Activated CD4-positive, alpha-beta T cell treated with anti-CD3 and anti-CD28 coated beads, Interleukin-2, amount 50 U/mL, for 48 hours (primary cell): ENCODE measurements at places on chromosomes 3 and 15.

- DNase-seq: no peak
Measured at GRCh38 chr3:4664412-4664811, 171.3 kb downstream of the ITPR1 start.

GRCh38 chr3:160331127-160331937, 67.7 kb downstream of the IFT80 start:
- no peak for DNase-seq

- DNase-seq: no peak
Measured at GRCh38 chr15:62432702-62433398, 267.8 kb upstream of the C2CD4B start.

- DNase-seq: no peak
Measured at GRCh38 chr3:120420928-120421551, 29.8 kb downstream of the FSTL1 start.

DNA sequence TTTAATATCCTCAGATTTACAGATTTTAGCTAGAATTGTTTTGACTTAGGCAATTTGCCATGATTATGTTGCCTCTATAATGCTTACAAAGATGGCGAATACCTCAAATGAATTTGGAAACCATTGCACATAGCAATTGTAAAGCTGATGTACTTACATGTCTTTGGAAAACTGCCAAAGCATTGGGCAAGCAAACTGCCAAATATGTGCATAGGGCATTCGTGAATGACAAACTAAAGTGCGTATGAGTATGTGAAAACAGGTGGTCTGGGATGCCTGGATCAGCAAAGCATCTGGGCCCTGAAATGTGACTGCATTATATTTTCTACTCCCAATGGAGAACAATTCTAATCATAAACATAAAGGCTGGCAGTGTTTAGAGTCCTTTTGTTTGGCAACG, 445.3 kb upstream of the ROBO1 start:
- DNase-seq: no peak

GRCh38 chr15:71118881-71119632, 3.8 kb downstream of the THSD4 start:
- no peak for DNase-seq

DNA sequence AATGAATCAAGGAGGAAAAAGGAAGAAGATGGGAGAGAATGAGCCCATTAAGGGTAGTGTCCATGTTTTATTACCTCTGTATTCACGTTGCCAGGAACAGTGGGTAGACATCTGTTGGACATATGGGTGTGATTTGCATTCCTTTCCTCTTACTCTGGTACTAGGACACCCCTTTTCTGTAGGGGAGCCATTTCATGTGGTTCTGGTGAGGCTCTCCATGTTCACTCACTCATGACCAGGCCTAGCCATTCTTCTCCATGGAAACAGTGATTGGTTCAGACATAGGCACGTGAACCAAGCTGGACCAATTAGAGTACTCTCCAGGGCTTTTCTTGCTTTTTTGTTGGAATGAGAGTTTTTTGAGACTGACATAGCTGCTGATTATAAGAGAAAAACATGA, 39.6 kb upstream of the PDCD6IP start:
- DNase-seq: no peak
